Skin of body (tissue), 3 donors: ENCODE measurements at places on chromosomes 3 and 15. TPM values are rescaled to one million over a fixed set of nuclear protein-coding genes. Genes with fewer than 3 reads are reported as not detected.

Gene SLC28A1
- total RNA-seq: not detected

- no peak for DNase-seq
Observed at GRCh38 chr3:82002986-82003642, 241.7 kb upstream of the GBE1 start.

DNA sequence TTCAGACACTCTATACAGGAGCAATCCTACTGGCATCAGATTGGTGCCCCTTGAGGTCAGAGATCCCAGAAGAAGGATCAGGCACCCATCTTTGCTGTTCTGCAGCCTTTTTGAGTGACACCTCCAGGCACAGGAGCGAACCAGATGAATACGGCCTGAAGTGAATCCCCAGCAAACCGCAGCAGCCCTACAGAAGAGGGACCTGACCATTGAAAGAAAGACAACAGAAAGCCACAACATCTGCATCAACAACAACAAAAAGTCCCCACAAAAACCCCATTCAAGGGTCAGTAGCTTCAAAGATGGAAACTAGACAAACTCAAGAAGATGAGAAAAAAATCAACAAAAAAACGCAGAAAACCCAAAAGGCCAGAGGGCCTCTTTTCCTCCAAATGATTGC lies 130.4 kb downstream of the PPM1L start:
- DNase-seq: no peak

DNA sequence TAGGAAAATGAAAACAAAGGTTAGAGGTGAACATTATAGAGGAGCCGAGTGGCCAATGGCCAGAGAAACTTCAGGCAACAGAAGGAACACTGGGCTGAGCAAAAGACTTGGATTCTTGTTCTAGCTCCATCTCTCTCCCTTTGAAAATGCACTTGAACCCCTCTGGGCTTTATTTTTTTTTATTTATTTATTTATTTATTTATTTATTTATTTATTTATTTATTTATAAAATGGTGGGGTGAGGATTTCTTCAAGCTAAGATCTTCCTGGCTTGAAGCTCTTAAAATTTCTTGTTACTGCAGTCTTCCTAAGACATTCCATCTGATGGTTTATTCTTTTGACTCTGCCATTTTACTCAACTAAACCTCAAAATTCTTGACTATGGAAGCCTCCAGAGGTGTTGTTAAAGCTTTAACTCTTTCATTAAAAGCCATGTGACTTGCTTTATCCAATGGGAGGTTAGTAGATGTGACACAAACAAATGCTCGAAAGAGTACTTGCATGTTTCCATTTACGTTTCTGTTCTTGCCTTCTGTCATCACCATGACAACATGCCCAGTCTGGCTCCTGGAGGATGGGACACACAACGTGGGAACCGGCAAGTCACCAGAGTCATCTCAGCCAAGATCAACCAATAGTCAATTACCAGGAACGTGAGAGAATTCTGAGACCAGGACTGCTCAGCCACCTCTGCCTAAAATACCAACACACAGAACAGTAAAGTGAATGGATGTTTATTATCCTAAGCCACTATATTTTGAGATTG lies 325.2 kb upstream of the CTNNB1 start:
- no peak for DNase-seq

DNA sequence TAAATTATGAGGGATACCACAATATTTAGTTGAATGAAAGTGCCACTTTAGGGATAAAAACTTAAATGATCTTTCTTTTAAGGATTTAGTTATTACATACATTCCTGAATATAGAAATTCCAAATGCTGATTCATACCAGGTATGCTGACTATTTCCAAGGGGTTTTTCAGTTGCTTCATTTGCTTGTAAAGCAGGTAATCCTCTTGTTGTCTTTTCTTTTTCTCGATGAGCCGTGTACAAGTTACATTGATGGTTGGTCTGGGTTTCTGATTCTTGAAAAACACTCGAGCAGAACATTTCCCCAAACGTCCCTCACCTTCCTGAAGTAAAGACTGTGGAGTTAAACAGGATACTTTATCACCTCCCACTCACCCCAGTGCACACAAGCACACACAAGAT lies 21.7 kb downstream of the RARRES1 start:
- no peak for DNase-seq

GRCh38 chr3:63847718-63848450 lies 15.7 kb downstream of the THOC7 start:
- no peak for DNase-seq

Gene HES1
- total RNA-seq: 53.8 TPM

Gene AQP9
- total RNA-seq: 7.3 TPM

DNA sequence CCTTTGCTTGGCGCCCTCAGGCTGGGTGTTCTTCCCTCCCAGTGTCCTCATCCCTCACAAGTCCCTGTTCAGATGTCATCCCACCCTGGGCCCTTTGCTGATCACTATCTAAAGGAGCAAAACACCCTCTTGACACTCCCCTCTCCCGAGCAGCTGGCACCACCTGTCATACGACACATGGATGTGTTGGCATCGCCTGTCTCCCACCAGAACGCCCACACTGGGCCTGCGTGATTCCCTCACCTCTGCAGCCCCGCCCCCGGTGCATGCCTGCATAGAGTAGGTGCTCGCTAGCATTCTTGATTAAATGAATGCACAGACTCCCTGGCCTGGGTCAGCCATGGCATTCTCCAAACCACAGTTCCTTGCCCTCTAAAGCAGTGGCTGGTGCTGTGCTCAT lies 75.8 kb downstream of the DNAJB8 start:
- no peak for DNase-seq

Gene KPNA4
- 24.8 TPM for total RNA-seq

- DNase-seq: no peak
Observed at GRCh38 chr3:105661461-105661860, 207.4 kb downstream of the CBLB start.

GRCh38 chr3:45881078-45882022 lies 5.0 kb upstream of the CCR9 start:
- DNase-seq: no peak

DNA sequence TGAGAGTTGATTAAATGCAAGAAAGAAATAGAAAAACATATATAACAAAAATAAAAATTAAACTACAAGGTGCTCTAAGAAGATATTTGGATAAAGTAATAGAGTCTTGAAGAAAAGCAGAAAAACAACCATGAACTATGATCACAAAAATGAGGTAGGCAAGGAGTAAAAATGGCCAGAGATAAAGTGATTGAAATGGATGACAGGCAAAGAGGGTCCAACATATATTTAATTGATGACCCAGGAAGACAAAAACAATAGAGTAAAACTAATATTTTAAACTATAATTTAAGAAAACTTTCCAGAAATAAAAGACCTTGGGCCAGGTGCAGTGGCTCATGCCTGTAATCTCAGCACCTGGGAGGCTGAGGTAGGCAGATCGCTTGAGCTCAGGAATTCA lies 22.1 kb upstream of the WDR49 start:
- no peak for DNase-seq

Gene ICE2
- total RNA-seq: 52.6 TPM

DNA sequence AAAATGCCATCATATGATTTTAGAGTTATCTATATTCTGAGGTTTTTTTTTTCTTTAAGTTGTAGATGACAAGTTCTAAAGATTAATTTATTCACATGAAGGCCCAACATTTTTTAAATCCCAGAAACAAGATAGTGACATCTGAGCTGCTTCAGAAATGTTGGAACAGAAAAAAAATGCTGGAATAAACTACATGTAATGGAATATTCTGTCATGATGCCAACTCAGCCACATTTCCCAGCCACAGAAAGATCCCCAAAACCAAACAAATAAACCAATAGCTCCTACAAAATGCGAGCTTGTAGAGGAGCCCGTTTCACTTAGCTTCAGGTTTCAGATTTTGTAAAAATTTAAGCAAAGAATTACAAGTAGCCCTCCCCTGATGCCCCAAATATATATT lies 111.0 kb upstream of the MYO5C start:
- DNase-seq: no peak

DNA sequence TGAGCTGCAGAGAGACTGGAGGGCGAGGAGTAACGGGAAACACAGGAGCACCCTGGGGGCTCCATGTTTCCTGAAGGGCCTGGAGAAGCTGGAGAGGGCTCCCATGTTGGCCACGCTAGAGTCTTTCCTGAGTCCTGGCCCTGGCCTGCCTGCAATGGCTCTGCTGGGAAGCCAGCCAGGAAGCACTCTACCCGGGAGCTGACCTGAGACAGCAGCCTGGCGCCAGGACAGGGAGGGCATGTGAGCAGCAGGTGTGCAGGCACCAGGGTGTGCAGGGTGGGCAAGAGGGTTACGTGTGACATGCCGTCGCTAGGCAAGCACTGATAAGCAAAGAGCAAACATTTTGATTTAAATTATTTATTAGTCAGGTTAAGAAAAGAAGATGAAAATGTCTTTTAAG lies 301.4 kb downstream of the OCA2 start:
- DNase-seq: no peak

DNA sequence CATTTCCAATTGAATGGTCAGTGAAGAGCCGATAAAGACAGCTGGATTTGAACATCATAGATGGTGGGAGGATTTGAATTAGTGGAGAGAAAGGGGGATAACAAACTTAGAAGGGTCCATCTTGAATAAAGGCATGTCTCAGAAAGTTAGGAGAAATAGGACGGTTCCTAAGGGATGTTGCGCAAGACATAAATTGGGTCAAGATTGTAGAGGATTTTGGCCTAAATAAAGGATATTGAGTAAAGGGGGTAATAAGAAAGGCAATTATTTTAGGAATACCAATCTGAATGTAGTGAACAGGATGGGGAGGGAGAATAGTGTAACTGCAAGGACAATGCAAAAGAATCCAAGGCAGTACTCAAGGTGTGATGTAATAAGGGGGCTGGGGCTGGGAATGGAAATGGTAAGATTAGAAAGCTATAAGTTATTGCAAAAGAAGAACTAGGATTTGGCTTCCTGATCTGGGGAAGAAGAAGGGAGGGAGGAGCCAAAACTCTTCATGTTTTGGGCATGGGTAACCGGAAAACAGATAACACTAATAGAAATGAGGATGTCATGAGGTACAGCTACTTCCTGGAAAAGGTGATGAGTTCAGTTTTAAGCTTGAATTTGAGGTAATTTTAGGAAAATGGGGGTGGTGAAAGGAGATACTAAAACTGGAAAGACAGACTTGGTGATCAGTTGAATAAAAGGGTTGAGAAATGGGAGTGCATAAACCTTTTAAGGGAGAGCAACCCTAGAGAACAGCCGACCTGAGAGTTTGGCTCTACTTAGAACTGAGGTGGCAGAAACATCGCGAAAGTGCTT lies 17.3 kb upstream of the TRPC1 start:
- DNase-seq: no peak

DNA sequence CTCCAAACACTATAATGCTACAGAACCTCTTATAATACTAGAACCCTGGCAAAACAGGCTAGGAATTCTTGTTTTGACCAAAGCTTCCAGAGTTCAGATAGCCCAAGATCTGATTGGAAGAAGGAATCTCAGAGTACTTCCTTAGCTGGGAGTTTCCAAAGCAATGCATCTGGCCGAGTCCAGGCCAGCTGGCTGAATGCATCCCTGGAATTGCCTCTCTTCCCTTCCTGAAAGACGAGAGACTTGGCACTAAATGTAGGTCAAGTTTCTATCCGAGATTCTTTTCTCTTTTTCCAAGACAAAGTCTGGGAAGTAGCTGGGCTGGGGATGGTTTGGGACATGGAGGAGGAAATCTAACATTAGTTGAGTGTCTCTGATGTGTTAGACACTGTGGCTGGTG lies 68.7 kb upstream of the ADPGK start:
- peak; percentile 52 for DNase-seq
